ENCODE measurements at places on chromosomes 5 and 9. TPM values are rescaled to one million over a fixed set of nuclear protein-coding genes. Genes with fewer than 3 reads are reported as not detected.

The LRSAM1 gene
- 30.5 TPM for total RNA-seq

The PCA3 gene
- total RNA-seq = not detected

GRCh38 chr5:92519811-92520632 is 1061.0 kb downstream of the NR2F1-AS1 start:
- H3K27me3 ChIP-seq = no peaks in the 10 kb centered on the region
- H3K36me3 ChIP-seq = no peaks in the 10 kb centered on the region
- no peak for DNase-seq

The NEURL1B gene
- 23.9 TPM for total RNA-seq

- H3K4me3 ChIP-seq = no peak overlapping the region
- H3K27ac ChIP-seq = no peak overlapping the region
- no peaks in the 10 kb centered on the region for H3K27me3 ChIP-seq
- H3K4me1 ChIP-seq = no peaks in the 10 kb centered on the region
- H3K36me3 ChIP-seq = no peaks in the 10 kb centered on the region
Observed at GRCh38 chr9:23413541-23413940, 412.5 kb downstream of the ELAVL2 start.

DNA sequence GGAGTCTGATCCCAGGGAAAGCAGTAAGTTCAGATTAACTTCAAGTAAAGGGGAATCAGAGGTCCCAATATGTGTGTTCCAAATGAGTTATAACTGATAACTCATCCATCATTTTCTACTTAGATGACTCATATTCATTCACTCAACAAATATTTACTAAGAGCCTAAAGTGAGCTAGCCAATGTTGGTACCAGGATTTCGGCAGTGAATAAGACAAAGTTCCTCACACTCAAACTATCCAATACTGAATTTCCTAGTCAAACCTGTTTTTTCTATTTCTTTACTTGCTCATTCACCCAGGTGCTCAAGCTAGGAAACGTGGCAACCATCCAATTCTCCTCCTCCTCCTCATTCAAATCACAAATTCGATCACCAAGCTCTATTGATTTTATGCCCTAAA is 25.8 kb downstream of the FBXW2 start:
- H3K4me3 ChIP-seq = no peak overlapping the region
- no peaks in the 10 kb centered on the region for H3K27me3 ChIP-seq
- peaks cover 5% of the 10 kb centered on the region for H3K36me3 ChIP-seq
- no peaks in the 10 kb centered on the region for H3K4me1 ChIP-seq
- H3K27ac ChIP-seq = no peak overlapping the region

Data from prostate gland (tissue), 2 donors.